ENCODE measurements at places on chromosomes 13 and 19.
A peak's percentile ranks its signal among the peaks of the same experiment; 100 is the strongest.

DNA sequence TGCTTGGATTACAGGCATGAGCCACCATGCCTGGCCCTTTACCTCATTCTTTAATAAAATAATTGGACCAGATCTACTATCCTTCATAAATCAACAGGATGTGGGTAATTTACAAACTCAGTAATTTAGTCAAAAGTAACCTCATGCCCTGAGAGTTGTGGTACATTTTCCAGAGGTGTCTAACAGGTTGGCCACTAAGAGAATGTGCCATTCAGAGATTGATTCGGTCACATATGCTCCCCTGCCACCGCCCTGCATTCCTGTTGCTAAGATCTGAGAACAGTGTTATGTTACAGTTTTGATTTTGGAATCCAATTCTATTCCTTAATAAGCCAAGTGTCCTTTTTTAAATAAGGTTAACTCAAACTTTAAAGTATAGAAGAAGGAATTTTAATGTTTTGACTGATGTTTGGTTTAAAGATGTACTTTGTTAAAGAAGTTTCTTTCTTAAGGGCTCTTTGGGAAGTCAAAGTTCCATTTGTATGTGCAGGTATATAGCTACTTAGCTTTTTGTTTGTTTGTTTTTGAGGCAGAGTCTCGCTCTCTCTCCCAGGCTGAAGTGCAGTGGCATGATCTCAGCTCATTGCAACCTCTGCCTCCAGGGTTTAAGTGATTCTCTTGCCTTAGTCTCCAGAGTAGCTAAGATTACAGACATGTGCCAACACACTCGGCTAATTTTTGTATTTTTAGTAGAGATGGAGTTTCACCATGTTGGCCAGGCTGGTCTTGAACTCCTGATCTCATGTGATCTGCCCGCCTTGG is 29.2 kb downstream of the PHF11 start:
- no peak for DNase-seq

- DNase-seq: no peak
These were observed 59.6 kb downstream of the GPALPP1 start for GRCh38 chr13:45048890-45049407.

DNA sequence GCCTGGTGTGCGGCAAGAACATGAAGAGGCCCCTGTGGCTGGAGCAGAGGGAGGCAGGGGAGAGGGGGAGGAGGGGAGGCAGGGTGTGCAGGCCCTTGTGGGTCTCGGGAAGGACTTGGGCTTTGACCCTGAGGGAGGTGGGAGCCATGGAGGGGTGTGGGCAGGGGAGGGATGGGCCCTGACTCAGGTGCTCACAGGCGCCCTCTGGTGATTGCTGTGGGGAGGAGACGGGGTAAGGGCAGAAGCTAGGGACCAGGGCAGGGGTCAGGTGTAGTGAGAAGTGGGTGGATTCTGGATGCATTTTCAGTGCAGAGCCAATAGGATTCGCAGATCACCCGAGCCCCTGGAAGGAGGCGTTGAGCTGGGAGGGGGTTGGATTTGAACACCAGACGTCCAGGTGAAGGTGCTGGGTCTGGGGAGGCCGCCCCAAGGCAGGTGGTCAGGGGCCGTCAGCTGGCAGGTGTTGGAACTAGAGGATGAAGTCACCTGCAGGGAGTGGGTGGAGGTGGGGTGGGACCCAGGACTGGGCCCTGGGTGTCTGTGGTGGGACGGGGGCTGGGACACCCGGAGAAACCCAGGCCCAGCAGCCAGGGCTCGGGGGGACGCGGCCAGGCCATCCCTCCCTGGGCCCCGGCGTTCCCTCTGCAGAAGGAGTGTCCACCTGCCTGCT is 185.4 kb downstream of the KDM4B start:
- DNase-seq: no peak

GRCh38 chr13:40329781-40330485 is 336.5 kb downstream of the FOXO1 start:
- no peak for DNase-seq

GRCh38 chr19:43950834-43951645 is at the start of gene ZNF221:
TSS of gene ZNF221 (plus strand) at chr19:43951228. CDS start at chr19:43962727, 11,499 bp downstream.
- DNase-seq: peak; percentile 78

- DNase-seq: no peak
These were observed 233.7 kb downstream of the COG6 start for GRCh38 chr13:39888865-39889810.

Measured in NCI-H774 (cell line).